ENCODE measurements at places on chromosomes 7 and 10.

DNA sequence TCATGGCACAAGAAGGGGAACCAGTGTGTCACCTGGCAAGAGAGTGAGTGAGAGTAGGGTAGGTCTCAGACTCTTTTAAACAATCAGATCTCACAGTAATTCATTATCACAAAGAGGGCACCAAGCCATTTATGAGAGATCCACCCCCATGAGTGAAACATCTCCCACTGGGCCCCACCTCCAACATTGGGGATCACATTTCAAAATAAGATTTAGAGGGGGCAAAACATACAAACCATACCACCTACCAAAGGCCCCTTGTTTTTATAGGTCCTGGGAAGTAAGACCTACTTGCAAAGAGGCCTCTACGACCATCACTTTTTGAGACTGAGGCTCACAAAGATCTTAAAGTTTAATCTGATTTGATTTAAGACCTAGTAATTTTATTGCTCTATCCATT, 134.9 kb downstream of the NRCAM start:
- no peak for DNase-seq

DNA sequence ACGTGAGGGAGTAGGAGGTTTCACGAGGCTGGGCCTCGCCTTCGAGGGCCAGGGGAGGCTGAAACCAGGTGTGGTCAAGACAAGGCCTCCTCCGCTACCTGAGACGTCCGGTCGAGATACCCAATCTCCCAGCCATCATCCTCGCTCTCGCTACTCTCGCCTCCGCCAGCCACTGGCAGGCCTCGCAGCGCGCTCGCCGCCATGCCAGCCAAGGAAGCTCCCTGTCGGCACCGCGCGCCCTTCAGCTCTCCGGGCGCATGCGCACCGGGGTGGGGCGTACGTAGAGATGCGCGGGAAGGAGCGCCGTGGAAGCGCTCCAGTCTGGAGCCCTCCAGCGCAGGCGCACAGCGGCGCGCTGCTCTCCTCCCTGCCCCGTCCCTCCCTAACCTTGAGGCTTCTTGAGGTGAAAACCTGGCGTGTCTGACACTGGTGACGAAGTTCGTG, at the start of gene ASZ1:
ASZ1 (minus strand) TSS at position 236 of the 444 bp plus-strand sequence; CDS start at position 203, 33 bp downstream.
- DNase-seq, result peak; percentile 11

- DNase-seq, result no peak
These were observed 60.8 kb downstream of the GDI2 start for GRCh38 chr10:5752301-5752871.

DNA sequence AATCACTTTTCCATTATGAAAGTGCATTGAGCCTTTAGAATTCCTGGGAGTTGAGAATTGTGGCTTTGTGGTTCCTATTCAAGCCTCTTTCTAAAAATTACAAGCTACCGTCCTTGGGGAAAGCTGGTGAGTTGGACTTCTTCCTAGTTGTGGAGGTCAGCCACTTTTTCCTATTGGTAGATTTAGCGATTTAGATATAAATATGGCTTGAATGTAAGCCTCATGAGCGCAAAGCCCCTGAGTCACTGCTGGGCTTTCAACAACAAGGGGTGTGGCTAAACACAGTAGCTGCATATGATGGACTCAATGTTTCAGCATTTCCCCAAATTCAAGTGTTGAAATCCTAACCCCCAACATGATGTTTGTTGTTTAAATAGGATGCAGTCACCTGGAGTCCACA, 150.0 kb upstream of the IGFBP3 start:
- DNase-seq, result no peak

DNA sequence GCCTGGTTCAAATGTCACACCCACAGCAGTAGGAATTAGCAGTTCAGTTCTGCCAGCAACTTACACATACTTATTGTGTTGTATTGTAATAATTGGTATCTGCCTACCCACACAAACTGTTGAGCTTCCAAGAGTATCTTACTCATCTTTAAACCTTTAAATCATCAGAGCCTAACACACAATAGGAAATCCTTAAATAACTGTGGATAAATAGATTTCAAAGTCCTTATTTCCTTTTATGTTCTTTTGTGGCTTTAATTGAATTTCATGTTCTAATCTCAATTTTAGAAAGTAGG, 3.9 kb downstream of the CASD1 start:
- no peak for DNase-seq

GRCh38 chr10:55224007-55224781, 423.2 kb upstream of the PCDH15 start:
- DNase-seq, result no peak

GRCh38 chr10:88810196-88810961, 7.8 kb downstream of the LIPM start:
- DNase-seq, result peak; percentile 36

DNA sequence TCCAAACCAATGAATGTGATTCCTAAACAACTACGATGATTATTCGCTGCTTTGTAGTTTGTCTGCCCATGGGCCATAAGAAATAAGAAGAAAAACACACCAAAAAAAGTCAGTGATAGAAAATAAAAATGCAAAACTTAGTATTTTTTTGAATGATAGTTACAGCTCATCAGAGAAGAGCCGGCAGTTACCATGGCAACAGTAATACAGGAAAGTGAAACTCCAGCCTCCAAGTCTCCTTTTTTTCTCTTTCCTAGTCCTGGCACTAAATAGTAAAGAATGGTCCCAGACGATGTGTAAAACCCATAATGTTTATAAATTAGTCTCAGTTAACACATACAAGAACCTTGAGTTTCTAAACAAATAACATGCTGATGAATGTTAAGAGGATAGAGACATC, 21.6 kb upstream of the LHFPL3 start:
- no peak for DNase-seq

DNA sequence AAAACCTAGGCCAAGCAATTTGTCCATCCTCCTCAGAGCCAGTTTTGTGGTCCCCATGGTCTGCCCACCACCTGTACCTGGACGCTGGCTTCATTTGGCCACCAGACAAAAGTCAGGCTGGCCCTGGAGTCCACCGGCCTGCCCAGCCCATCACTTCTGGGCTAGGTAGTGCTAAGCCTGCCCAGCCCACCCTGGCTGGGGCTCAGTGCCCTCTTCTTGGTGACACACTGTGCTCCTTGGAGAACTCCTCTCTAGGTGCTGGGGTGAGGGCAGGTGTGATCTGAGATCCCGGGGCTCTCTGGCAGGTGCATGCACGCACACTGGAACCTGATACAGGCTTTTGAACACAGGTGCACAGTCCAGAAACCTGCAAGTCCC, 1.1 kb downstream of the AIFM2 start:
- DNase-seq, result no peak

DNA sequence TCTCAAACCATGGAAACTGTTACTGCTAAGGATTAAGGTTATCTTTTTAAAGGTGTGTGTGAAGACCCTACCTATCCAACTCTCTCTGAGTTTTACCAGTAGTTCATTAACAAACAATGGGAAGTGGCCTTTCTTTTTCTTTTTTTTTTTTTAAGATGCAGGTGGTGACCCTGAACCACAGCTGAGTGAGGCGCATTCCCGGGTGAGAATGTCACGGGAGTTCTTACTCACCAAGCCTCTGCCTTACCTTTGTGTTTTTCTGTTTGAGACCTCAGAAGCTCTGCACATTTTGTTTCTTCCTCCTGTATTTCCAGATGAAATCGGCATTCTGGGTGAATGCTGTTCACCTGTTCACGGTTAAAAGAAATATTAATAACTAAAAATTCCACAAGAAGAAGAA, 2.5 kb downstream of the VIPR2 start:
- DNase-seq, result no peak

DNA sequence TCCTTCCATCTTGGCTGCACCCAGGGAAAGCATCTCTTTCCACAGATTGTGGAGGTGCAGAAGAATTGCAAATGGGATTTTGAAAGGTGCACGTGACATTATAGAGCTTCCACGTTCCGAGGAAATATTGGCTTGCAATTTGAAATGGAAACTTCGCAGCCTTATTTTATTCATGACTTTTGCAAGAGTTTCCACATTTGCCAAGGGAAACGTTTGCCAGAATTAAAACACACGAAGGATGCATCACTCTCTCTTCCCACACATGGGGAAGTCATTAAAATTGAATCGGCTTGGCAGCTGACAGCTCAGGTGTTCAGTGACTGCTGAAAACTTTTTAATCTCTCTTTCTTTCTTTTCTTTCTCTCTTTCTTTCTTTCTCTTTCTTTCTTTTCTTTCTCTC, 475.4 kb upstream of the IGFBP3 start:
- DNase-seq, result no peak

DNA sequence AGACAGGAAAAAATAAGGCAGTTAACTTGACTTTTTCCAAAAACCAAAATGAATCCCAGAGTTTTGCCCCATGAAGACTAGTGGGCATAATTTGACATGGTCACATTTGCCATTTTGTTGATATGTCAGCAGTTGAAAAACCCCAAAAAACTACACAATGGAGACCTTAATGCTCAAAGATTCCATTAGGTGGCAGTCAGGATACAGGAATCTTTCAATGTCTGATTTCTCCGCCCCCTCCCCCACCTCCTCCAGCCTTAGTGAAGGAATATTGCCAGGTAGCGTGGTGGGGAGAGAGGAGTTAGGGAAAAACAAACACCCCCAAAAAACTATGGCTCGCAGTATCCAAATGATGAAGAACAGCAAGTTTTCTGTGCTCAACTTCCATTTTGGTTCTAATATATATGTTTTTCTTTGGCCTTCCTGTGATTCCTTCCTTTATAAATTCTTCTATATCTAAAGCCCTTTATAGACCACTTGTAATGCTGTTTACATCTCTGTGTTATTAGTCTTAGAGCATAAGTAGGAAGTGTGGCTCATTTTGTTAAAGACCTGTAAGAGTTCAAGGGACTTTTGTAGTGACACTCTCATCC, 6.7 kb upstream of the SMNDC1 start:
- peak; percentile 64 for DNase-seq

DNA sequence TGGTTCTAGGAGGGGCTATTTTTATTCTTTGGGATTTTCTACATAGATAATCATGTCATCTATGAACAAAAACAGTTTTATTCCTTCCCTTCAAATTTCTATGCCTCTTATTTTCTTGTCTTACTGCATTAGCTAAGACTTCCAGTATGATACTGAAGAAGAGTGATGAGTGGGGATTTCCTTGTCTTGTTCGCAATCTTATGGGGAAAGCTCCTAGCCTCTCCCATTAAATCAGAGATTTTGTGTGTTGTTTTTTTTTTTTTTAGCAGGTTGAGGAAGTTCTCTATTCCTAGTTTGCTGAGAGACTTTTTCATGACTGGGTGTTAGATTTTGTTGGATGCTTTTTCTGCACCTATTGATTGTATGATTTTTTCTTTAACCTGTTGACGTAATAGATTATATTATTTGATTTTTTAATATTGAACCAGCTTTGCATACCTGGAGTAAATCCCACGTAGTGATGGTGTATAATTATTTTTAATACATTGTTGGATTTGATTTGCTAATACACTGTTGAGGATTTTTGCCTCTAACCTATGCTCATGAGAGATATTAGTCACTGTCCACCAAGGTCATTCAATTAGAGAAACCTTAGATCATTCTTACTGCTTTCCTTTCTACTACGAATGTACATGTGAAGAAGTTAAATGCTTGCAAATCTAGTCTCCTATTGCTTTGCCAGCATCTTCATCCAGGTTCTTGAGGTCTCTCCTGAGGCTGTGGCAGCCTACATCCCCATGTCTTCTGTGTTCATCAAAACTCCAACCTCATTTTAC, 6.5 kb downstream of the ATP5F1C start:
- no peak for DNase-seq

DNA sequence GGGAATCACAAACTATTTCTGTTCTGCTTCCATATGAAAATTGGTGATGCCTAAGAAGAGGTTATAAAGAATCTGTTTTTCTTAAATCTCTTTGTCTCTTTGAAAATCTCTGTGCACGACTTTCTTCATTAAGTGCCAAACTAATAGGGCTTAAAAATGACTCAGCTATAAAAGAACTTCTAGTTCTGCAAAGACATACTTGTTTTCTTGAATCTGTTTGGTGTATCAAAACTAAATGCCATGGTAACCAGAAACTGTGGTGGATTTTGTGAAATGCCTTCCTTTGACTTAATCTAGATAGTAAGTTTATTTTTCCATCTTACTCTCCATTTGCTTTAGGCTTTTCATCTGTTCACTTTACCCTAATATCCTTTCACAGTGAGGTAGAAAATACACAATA, 417.8 kb downstream of the PARD3 start:
- no peak for DNase-seq

GRCh38 chr10:89203237-89203636, 3.9 kb downstream of the CH25H start:
- DNase-seq, result no peak

GRCh38 chr10:52409928-52410327, 95.8 kb downstream of the DKK1 start:
- DNase-seq, result no peak

- DNase-seq, result no peak
These were observed 19.9 kb downstream of the POLL start for GRCh38 chr10:101568054-101568745.

DNA sequence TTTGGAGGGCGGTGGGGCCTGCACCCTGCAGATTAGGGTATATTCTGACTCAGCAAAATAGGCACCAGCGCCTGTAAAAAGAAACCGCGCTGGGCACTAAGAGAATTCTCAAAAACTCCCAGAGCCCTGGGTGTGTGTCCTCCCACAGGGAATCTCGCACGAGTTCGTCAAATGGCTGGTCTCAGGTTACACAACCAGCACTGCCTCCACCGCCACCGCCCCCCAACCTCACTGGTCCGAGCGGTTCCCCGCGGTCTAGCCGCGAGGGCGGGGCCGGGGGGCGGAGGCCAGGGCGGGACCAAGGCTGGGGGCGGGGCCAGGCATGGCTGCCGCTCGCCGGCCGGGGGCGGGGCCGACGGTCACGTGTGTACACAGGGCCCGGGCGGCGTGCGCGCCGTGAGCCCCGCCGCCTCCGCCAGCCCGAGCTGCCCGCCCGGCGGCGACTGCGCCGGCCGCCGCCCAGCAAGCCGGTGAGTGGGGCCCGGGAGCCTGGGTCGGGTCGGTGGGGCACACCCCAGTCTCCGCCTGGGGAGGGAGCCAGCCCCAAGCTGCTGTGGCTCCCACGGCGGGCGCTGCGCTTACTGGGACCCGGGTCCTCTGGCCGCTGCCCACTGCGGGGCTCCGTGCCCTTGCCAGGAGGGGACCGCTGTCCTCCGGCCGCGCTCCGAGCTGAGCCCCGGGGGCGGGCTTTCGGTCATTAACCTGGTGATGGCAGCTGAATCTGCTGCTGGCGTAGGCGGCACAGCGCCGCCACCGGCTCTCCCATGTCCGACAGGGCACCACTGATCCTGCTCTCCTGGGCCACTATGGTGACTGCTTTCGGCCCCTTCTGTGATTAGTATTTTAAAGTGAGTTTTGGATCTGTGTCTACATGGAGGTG, at the start of gene GPR146:
GPR146 (plus strand) TSS at position 358 of the 880 bp plus-strand sequence. CDS start 12,970 bp downstream, outside the sequence.
- peak; percentile 100 for DNase-seq

All from SK-N-SH (cell line).